Stimulated activated CD8-positive, alpha-beta memory T cell treated with anti-CD3 and anti-CD28 coated beads, Interleukin-15, amount 100 ng/mL, for 1 hour (primary cell): ENCODE measurements at places on chromosomes 12 and 14.

- no peak for DNase-seq
Measured at GRCh38 chr12:24948757-24949722, at the start of gene BCAT1. TSS of gene BCAT1 (minus strand) at chr12:24949101. CDS start at chr12:24948932, 169 bp downstream.

DNA sequence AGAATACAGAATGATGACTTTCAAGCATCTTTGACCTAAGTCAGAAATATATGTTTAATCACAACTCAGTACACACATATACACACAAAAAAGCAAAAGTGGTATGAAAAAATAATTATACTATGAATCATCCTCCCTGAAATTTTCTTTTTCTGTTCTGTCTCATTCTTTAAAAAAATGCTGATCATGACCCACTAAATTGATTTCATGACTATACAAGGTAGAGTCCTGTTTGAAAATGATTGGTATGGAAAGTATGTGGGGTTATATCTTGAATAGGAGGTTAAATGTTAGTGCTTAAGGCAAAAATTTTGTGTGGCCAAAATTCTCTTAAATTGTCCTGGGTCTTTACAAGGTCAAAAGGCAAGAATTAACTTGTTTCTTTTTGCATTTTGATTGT lies 80.4 kb downstream of the SUDS3 start:
- no peak for DNase-seq

DNA sequence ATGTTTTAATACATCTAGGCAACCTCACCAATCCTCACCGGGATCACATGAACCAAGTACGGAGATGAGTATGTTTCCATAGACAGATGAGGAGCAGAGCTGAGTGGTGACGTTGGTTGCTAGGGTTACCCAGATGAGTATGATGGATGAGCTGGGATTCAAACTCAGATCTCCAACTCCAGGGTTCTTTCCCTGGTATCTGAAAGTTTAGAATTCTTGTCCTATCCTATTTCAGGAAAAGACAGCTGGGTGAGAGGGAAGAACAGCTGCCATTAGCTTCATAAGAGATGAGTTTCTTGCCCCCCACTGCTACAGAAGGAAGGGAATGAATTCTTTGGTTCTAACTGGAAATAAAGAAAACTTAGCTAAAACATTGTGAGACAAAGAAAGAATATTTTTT lies 728.9 kb upstream of the TBX3 start:
- no peak for DNase-seq

GRCh38 chr12:39420043-39420442 lies 22.9 kb downstream of the KIF21A start:
- DNase-seq, result no peak

DNA sequence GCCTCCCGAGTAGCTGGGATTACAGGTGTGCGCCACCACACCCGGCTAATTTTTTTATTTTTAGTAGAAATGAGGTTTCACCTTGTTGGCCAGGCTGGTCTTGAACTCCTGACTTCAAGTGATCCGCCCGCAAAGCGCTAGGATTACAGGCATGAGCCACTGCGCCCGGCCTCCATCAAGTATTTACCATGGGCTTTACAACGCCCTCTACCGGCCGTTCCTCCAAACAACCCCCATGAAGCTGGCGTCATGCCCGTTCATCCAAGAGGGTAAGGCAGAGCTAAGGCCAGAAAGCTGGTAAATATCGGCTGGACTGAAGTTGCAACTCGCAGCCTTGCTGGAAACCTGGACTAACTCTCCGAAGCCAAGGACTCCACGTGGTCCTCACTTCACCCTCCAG lies 41.6 kb downstream of the RNF34 start:
- DNase-seq, result no peak

GRCh38 chr14:100895411-100895810 lies 8.1 kb downstream of the RTL1 start:
- no peak for DNase-seq

- no peak for DNase-seq
Measured at GRCh38 chr12:124370851-124371250, 76.0 kb downstream of the RFLNA start.

- DNase-seq, result no peak
Measured at GRCh38 chr12:46661110-46661845, 164.5 kb downstream of the SLC38A4 start.
